ENCODE measurements at places on chromosomes 13 and 19.

GRCh38 chr19:42276284-42276683 lies 7.2 kb downstream of the CIC start:
- no peak for DNase-seq

GRCh38 chr13:94173312-94173854 lies 306.1 kb downstream of the DCT start:
- DNase-seq, result no peak

GRCh38 chr13:45331692-45332035 lies 9.3 kb downstream of the TPT1 start:
- no peak for DNase-seq

DNA sequence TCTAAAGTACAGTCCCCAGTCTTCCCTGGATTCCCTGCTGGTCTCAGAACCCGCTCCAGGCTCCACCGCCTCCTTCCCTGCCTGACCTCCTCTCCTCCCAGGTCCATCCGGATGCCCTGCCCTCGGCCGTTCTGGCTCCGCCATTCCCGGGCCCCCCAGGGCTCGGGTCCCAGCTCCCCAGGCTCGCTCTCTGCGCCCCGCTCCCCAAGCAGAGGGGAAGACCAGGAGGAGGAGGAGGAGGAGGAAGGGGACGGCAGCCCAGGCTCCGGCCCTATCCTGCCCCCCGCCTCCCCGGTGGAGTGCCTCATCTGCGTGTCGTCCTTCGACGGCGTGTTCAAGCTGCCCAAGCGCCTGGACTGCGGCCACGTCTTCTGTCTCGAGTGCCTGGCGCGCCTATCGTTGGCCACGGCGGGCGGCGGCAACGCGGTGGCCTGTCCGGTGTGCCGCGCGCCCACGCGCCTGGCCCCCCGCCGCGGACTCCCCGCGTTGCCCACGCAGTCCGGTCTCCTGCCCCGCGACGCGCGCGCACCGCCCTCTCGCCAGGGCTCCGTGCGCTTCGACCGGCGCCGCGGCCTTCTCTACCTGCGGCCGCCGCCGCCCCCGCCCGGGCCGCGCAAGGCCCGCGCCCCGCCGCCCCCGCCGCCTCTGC lies 647 bp downstream of the RNF225 start:
- DNase-seq, result no peak

- no peak for DNase-seq
These were observed 1793.2 kb upstream of the PRR20A start for GRCh38 chr13:55347528-55347927.
